Muscle of back (tissue), 13 donors: ENCODE measurements at places on chromosomes 1 and 21. TPM values are rescaled to one million over a fixed set of nuclear protein-coding genes. Genes with fewer than 3 reads are reported as not detected.

PROX1 gene
- polyA plus RNA-seq: 11.0 TPM

DNA sequence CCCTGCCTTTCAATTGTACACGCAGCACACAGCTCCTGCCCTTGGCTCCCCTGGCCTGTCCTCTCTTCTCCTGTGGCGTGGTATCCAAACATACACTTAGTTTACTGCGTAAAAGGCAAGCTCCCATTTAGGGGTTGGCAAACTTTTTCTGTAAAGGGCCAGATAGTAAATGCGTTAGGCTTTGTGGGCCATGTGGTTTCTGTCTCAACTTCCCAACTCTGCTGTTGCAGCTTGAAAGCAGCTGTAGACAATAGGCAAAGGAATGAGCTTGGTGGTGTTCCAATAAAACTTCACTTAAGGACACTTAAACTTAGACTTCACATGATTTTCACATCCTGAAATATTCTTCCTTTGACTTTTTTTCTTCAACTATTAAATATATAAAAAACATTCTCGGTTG lies 63.3 kb downstream of the RHOU start:
- DNase-seq: peak; percentile 13

DNA sequence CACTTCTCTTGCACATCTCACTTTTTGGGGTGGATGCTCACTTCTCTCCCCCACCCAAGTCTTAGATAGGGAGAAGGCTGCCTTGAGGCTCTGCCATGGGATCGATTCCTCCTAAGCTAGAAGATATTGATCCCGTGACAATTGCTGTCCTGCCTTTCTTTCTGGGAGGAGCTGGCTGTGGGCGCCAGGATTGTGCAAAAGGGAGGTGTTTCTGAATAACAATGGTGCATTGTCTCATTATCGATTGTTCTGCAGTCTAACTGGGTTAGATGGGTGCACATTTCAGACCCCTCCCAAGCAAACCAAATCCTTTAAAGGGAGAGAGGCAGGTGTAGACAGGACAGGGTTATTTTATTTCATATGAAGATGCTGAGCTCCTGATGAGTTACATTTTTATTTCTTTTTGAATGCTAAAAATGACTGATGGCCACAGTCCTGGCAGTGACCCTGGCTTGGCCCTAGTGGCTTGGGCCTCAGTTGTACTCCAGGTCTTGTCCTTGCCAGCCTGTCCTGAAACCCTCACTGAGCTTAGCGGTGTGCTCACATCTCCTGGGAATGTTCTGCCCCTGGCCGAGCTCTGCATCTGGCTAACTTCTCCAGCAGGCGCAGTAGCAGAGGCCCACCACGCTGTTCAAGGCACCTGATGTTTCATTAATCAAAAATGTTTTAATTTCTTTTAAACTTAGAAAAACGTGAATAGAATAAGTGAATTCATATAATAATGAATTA lies 99.0 kb upstream of the KAZN start:
- DNase-seq: no peak

GRCh38 chr21:29873908-29874307 lies 65.9 kb downstream of the GRIK1 start:
- no peak for DNase-seq

DNA sequence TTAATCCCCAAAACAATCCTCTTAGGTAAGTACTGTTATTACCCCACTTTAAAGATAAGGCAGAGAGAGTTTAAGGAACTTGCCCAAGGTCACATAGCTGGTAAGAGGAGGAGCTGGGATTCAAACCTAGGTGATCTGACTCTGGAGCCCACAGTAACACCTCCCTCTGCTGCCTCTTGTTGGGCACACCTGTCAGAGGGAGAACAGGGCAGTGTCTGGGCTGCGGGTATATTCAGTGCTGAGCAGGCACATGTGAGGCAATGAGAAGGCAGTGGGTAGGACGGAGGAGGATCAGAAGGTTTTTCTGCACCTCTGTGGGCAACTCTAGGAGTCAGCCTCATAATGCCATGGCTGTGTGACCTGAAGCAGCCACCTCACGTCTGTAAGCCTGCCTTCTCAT lies 1.8 kb downstream of the HPCA start:
- no peak for DNase-seq

ANGPTL7 gene
- 1.2 TPM for polyA plus RNA-seq

DNA sequence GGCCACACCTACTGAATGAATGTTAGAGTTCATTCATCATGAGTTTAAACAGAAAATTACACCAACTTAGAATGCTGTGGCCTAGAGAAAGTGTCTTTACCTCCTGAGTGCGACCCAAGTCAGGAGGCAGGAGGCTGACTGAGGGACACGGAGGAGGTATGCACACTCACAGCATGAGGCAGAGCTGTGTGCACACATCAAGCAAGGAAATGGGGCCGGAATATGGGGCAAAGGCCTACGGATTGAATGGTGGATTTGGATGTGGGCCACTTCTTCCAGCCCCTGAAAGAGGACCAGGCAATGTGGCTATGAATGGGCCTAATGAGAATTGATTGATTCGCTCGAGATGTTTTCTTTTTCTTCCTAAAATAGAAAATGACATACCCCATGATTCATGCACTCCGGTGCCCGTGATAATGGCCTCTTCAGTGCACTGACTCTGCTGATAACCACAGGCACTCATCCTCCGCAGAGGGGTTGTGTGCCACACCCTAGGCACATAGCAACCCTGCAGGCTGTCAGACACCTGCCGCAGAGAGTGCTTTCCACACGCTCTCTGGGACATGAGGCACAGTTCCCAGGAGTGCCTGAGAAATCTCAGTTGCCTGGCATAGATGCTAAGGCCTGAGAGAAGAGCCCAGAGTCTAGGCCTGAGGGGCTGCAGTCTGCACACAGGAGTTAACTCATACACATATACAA lies 155.5 kb downstream of the GLUL start:
- no peak for DNase-seq

DNA sequence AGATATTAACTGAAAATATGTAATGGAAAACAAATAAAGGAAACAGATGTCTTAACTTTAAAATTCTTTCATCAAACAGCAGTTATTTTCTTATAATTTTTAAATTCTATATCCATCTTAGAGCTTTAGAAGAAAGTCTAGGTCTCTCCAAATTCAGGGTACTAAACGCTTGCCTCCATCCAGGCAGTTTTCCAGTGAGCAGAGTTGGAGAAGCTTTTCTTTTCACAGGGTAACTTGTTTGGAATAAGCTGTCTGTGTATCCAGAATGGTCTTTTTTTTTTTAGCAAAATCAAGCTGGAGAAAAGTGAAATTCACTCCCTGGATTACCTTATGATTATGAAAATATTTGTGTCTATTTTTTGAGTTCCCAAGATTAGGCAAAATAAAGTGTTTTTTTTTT lies 88.6 kb downstream of the DDAH1 start:
- DNase-seq: no peak

DNA sequence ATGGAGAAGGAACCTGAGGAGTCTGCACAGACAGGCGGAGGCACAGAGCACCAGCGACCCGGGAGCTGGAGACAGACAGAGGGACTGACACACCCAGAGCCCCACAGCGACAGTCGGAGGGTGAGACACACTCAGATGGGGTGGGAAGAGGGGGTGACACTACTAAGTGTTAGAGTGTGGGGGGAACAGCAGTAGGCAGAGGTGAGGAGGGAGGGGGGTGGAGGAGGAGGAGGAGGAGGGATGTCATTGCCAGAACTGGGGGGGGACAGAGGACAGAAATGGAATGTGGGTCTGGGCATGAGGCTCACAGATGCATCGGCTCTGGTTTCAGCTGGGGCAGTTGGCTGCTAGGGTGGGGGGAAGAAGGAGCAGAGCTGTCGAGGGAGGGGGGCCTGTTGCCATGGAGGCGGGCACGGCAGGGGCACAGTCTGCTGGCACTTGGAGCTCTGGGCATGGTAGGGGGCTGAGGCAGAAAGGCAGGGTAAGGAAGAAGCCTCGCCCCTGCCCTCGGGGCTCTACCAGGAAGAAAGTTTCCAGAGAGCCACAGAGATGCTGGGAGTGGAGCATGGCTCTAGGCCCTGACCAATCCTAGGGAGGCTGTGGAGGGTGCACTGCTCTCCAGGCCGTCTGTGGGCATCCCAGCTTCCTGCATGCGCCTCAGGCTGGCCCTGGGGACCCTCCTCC lies 37.3 kb downstream of the AHDC1 start:
- no peak for DNase-seq

DNA sequence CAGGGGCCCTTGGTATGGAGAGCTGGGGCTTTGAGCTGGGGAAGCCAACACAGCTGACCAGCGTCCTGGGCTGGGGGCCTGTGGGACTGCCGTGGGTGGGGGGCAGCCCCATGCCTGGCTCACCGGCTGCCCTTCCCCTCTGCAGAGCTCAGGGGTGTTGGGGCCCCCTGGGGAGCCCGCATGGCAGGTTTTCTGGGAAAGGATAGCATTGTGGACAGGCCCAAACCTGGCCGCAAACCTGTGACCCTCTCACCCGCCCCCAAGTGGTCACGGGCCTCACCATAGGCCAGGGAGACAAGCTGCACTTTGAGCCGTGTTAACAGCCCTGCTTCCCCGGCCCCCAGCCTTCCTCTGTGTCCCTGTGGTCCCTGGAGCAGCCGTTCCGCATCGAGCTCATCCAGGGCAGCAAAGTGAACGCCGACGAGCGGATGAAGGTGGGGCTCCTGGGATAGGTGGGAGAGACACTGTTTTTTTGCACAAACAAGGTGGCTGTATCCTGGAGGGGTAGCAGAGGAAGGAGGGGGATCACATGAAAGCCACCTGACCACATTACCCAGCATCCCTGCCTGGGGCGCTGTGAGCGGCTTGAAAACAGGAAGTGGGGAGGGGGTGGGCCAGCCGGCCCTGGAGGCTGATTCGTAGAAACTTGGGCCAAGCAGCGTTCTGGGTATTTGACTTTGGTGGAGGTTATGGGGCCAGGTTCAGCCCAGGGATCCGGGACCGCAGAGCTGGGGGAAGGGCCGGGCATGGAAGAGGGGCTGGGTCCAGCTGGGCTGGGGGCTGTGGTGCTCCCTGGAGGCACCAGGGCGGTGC lies 65.9 kb downstream of the PIK3CD start:
- peak; percentile 49 for DNase-seq

DNA sequence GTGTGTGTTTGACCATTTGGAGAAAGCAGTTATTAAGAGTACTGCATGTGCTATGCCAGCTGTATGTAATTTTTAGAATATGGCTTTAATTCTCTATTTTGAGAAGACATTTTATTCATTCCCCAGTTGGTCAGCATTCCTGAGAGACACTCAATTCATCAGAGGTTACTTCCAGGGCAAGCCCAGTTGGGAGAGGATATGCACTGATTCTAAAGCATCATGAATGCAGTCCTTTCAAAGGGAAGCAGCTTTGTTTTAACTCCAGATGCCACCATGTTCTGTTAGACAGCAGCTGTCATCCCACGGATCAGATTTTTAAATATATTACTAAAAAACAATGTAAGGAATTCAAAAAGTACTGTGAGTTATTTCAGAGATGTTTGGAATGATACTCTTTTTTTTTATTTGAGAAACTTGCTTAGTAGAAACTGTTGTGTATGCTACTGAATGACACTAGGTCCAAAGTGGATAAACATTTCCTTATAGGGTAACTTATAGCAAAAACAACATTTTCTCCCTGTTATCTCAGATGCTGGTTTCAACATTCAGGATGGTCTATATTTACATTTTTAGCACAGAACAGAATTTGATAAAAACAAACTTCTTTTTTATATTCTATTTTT lies 149.5 kb upstream of the B3GALT2 start:
- peak; percentile 91 for DNase-seq

- DNase-seq: no peak
These were observed 19.7 kb downstream of the DPYD start for GRCh38 chr1:97901017-97901658.

GRCh38 chr1:242411901-242412300 lies 112.6 kb downstream of the PLD5 start:
- DNase-seq: no peak

GRCh38 chr1:32239790-32240139 lies 7.3 kb upstream of the FAM167B start:
- no peak for DNase-seq

DNA sequence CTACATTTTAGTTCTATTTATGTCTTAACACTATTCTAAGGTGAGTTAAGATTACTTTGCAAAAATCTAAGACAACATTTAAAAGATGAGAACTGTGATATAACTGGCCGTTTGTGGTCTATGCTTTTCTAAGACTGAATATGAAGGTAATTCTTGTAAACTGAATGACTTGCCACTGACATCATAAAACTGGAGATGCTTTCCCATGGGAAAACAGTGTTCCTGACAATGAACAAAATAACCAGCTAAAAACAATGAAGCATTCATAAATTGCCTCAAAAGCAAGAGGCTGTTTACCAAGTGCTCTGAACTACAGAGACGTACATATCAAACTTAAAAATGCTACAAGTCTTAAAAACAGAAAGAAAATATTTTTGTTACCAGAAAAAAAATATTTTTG lies 54.7 kb downstream of the APP start:
- DNase-seq: peak; percentile 39

DNA sequence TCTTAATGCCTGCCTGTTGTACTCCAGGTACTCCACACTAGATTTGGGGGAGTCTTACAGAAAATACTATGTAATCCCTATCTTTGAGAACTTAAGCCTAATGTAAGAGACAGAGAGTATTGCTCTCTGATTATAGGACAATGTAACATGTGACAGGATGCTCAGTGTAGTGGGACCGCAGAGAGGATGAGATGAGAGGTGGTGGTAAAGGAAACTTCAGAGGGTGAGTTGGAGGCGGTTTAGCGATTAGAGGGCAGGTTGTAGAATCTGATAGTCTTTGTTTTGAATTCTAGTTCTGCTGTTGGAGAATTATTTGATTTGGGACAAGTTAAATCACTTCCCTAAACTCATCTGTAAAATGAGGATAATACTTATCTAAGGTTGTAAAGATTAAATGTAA lies 5.4 kb downstream of the SOAT1 start:
- DNase-seq: no peak

- DNase-seq: no peak
These were observed 128.4 kb downstream of the PTPN14 start for GRCh38 chr1:214423045-214423444.

BSND gene
- 0.04 TPM for polyA plus RNA-seq

DNA sequence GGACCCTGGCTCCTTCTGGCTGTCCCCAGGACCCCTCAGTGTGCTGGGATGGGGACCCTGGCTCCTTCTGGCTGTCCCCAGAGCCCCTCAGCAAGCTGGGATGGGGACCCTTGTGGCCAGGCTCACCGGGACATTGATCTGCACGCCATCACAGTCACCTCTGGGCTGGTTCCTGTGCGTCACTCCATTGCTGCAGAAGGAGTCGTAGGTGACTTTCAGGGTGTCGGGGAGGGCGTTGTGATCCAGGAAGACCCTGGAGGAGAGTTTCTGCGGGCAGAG lies 19.7 kb upstream of the PTTG1IP start:
- no peak for DNase-seq

- peak; percentile 15 for DNase-seq
These were observed 29.1 kb downstream of the DNAJC11 start for GRCh38 chr1:6672558-6672957.

RABGGTB gene
- 85.6 TPM for polyA plus RNA-seq

SMG5 gene
- 54.0 TPM for polyA plus RNA-seq
